ENCODE measurements at places on chromosomes 5 and 9.

- no peak for DNase-seq
These were observed 119.7 kb downstream of the PSD2 start for GRCh38 chr5:139915266-139915665.

DNA sequence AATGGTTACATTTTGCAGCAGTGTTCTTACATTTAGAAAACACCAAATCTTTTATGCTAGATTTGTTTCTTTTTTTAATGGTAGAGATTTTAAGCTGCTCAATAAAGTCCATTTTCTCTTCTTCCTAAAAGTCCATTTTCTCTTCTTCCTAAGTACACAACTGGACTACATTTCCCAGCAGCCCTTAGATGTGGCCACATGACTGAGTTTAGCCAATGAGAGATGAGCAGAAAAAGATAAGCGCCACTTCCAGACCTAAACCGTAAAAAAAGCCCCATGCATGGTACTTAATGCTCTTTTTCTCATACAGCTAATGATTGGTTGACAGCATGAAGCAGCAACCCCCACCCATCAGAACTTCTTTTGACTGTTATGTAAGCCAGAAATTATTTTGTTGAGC lies 206.7 kb downstream of the FAM114A2 start:
- DNase-seq = no peak

GRCh38 chr9:1083325-1083913 lies 33.3 kb downstream of the DMRT2 start:
- no peak for DNase-seq

DNA sequence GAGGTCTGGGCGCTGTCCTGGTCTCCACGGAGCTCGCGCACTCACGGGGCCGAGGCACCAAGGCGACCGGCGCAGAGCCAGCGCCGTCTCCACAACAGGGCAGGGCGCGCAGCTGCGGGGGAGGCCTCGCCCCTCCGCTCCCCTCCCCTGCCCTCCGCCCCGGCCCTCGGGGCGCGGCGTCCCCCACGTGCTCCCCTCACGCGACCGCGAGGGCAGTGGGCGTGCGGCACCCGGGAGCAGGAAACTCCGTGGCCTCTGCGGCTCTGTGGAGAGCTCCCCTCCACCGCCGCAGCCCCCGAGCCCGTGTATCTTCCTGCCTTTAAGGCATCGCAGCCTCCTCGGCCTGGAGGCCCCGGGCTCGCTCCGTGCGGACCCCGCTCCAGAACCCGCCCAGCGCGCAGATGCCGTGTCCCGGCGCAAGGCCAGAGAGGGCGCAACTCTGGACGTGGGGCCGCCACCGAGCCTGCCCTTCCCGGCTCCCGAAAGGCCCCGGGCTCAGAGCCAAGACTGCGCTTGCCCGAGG lies 708 bp upstream of the TUBB4B start:
- peak; percentile 66 for DNase-seq

GRCh38 chr9:94159069-94159939 lies 75.0 kb downstream of the PTPDC1 start:
- DNase-seq = no peak

- DNase-seq = no peak
These were observed 24.8 kb downstream of the GRIA1 start for GRCh38 chr5:153515301-153515700.

DNA sequence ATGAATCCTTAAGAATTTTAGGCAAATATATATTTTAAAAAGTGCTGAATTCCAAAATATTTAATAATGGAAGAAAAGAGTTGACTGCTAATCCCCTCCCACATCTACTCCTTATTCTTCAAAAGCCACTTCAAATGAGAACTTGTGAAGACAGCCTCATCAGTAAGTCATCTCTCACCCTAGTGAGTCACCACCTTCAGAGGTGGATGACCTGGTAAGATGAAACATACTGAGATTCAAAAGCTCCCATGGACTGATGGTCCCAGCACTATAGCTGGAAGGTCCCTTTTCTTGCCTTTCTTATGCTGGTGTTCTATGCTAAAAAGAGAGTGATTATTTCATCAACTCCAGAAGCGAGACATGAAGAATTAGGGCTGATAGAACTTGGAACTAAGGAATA lies 37.8 kb upstream of the SPDL1 start:
- DNase-seq = no peak

DNA sequence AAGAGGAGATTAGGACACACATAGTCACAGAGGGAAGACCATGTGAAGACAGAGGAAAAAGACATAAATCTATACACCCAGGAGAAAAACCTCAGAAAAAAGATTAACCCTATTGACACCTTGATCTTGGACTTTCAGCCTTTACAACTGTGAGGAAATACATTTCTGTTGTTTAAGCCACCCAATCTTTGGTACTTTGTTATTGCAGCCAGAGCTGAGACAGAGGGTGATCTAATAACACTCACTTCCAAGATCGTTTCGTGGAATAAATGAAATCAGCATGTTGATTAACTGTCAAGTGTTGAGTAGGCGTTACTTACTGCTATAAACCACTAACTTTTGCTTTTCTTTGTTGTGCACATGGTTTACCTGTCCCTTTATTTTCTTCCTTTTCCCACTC lies 361.2 kb upstream of the RIOK2 start:
- no peak for DNase-seq

DNA sequence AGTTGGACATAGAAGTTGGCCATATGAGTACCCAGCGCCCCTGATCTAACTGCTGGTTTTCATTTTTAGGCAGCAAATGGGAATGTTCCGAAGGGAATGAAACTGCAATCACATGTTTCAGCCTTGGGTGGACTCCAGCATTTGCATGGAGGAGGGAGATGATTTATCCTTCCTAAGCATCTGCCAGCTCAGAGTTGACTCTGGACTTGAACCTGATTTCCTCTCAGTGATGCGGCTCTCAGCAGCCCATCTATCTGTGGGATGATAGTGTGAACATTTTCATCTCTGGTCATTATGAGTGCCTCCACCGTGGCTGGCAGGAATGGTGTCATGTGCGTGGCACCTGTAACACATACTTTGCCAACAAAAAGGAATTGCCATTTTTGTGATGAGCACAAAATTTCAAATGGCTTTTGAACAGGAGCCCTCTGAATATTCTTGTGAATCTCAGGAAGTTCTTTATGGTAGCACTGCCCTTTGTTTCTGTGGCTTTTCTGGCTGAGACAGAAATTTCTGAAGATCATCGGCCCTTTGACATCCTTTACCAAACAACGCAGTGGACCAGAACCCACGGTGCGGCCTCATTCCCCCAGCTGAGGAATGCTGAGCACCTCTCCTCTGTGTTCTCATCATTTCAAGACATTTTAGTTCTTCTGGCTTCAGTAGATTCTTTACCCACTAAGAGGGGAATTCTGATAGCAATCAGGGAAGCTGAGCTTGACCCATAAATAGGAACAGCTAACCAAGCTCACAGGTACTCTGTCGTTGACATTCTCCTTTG lies 28.5 kb downstream of the FUBP3 start:
- DNase-seq = no peak

DNA sequence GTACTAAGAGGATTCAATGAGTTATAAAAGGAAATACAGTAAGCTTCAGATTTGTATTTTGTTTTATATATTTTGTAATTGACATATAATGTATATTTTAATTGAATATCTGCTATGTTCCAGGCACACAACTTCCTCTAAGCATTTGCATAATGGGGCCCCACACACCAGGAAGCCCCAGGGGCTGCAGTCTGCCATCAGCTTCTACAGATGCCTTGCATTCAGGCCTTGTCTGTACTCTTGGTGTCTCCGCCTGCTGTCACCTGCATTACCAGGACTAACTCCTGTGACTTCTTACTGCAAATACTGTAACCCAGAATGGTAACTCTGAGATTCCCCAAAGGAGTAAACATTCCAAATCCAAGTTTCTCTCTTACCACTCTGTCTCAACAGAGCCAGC lies 20.6 kb downstream of the ARL15 start:
- DNase-seq = no peak

- DNase-seq = no peak
These were observed 72.2 kb downstream of the SNX18 start for GRCh38 chr5:54589786-54590185.

DNA sequence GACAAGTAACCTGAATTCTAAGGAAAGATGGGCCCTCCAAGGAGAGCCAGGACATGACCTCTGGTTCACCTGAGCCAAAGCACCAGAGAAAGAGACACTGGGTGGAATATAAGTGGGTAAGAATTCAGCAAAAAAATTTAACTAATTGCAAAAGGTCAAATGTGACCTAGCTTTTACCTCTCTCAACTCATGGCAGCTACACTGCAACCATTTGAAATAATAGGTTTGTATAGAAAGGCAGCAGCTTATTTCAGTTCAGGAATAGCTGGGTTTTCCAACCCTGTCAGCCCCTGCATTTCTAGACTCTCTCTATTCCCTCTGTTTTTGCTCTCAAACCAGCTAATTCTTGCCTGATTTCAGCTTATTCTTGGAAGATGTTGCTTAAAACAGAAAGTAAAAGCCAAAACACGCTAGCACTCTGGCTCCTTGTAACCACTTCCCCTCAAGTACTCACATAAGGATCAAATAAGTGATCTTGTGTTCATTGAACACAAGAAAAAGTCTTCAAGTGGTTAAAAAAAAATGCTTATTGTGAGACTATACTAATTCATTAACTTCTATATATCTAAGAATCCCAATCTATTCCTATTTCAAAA lies 101.1 kb upstream of the NR4A3 start:
- no peak for DNase-seq

- DNase-seq = no peak
These were observed 2.1 kb downstream of the ITGA1 start for GRCh38 chr5:52789851-52790250.

GRCh38 chr9:134360897-134361296 lies 34.6 kb downstream of the RXRA start:
- DNase-seq = no peak

- no peak for DNase-seq
These were observed 65.6 kb downstream of the C9orf85 start for GRCh38 chr9:71977003-71977402.

- DNase-seq = no peak
These were observed 27.7 kb downstream of the RANBP3L start for GRCh38 chr5:36273809-36274526.

DNA sequence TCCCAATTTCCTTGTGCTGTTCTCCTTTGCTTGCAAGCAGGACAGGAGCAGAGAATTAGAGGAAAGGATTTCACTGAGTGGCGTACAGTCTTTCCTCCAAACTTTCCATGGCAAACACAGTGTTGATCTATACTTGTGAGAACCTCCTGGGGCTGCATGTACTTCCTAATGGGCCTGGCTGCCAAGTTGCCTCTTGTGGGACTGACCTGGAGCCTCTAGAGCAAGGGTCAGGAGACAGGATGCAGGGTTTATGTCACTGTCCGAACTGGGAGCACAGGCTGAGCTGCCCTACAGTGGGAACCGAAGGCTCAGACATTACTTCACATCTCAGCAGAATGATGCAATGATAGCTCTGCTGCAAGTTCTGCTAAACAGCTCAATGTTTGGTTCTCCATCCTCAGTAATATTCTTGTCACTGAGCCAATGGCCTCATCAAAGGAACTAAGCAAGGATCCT lies 102.3 kb downstream of the ENC1 start:
- DNase-seq = no peak

- no peak for DNase-seq
These were observed 263.1 kb upstream of the RGMB start for GRCh38 chr5:98510143-98510985.

DNA sequence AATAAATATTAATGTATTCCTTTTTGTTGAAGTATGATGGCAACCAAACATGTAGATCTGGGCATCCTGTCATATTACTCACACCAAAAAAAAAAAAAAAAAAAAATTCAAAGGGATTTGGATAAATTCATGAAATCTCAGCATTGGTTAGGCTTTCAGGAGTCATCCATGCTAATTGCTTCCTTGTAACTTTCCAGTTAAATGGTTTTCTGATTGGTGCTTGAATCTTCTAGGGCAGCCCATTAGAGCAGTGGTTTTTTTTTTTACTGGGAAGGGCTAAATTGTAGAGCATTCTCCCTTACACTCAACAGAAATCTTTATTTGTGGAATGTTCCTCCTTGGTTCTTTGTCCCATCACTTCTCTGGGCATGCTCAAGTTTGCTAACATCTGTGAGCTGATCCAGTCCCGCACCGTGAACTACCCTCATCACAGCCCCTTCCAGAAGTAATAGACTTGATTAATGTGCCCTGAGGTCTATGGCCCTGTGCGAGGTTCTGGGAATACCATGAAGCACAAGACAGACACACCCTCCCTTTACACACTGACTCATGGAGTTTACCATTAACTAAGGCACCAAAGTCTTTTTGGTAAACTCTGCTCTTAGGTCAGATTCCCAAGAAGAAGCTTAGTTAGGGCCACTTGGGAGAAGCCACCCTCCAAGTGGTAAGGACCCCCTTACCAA lies 56.0 kb downstream of the RGS3 start:
- DNase-seq = no peak

DNA sequence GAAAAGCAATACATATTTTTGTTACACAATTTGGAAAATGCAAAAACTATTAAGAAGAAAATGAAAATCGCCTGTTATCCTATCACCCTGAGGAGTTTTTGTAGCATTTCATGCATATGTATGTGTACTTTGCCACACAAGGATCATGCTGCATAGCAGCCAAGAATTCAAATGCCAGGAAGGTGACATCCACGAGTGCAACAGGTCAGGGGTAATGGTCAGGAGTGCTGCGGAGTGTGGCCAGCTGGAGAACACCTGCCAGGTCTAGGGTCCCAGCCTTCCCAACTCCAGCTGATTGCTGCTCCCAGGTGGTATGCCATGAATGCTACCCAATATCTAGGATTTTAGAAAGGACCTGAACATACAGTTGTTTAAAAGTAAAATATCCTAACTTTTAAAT lies 617.1 kb downstream of the PRELID2 start:
- DNase-seq = no peak

DNA sequence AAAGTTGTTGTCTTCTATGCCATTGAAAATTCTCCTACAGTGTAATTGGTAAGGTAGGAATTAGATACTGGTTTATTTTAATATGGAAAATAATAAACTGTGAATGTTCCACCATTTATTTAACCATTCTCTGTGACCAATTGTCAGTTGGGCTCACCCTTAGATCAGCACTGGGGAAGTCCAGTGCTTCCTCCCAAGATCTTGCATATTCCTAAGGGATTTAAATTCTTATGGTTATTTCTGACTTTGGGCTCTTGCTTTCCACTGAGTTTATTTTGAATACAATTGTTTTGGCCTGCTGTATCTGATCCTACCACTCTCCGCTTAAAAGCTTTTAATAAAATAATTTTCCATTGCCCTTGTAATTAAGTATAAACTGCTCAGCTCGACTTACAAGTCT lies 137.4 kb downstream of the OR2K2 start:
- no peak for DNase-seq

GRCh38 chr9:107630156-107630555 lies 140.6 kb upstream of the KLF4 start:
- no peak for DNase-seq

GRCh38 chr5:133235696-133236426 lies 184.0 kb downstream of the HSPA4 start:
- no peak for DNase-seq

- no peak for DNase-seq
These were observed 43.5 kb upstream of the STXBP1 start for GRCh38 chr9:127568618-127568970.

DNA sequence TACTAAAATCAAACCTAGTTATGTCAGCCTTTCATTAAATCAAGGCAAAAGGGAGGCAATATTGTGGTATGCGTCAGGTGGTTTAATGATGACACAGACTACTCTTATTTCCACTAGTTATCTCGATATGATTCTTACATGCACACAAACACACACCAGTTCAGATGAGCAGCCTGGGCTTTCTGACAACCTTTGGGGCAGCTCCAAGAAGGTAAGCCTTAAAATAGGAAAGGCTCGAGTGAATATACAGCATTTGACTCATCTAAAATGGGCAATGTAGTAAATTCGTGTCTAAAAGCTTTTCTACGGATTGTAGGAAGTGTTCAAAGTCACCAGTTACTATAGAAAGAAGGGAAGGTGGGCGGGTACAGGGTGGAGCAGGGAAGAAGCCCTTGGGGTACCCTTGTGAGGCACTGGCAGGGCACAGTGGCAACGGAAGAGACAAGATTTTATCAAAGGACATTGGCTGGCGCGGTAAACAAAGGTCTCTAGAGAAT lies 1.9 kb downstream of the ANKH start:
- peak; percentile 24 for DNase-seq

Measured in activated CD4-positive, alpha-beta T cell treated with anti-CD3 and anti-CD28 coated beads, Interleukin-2, amount 50 U/mL, for 4 hours (primary cell).